Activated naive CD4-positive, alpha-beta T cell treated with anti-CD3 and anti-CD28 coated beads, Interleukin-2, amount 10 ng/mL, durations not matched to agents 7 days and 5 days (primary cell): ENCODE measurements at places on chromosomes 3 and 15.
A peak's percentile ranks its signal among the peaks of the same experiment; 100 is the strongest.

DNA sequence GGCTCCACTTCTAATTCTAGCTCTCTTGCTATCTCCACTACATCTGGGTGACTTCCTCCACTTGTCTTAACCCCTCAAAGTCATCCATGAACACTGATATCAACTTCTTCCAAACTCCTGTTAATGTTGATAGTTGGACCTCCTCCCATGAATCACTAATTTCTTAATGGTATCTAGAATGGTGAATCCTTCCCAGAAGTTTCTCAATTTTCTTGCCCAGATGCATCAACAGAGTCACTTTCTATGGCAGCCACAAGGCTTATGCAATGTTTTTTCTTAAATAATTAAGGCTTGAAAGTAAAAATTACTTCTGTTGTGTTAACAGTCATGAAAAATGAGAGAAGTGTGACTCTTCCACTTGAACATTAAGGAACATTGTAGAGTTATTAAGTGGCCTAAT, 164.3 kb downstream of the PCCB start:
- no peak for DNase-seq

- peak; percentile 56 for DNase-seq
These were observed 167.0 kb upstream of the UBE2E2 start for GRCh38 chr3:23035927-23036640.

DNA sequence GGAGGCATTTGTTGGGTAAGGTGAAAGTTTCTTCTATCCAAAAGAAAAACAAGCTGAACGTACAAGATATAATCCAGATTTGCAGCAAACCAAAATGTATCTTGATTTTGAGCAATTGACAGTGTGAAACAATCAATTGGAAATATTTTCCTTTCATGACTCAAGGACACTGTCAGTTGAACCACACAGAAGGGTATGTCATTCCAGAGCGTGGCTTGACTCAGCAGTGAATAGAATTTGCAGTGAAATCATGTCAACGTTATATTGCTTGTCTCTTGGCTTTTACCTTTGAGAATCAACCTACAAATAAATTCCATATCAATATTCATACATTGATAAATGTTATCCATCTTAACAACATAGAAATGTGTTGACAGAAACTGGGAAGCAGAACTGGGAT, 78.2 kb downstream of the TM2D3 start:
- no peak for DNase-seq

- DNase-seq, result no peak
These were observed 495.5 kb upstream of the CFAP20DC start for GRCh38 chr3:59545374-59545773.

- no peak for DNase-seq
These were observed 313.3 kb downstream of the MECOM start for GRCh38 chr3:169350228-169350627.

GRCh38 chr15:101510212-101511197, 21.0 kb upstream of the PCSK6 start:
- DNase-seq, result no peak

GRCh38 chr15:99917252-99917651, 184.0 kb upstream of the LYSMD4 start:
- no peak for DNase-seq

- no peak for DNase-seq
These were observed 79.8 kb upstream of the ZPLD1 start for GRCh38 chr3:102354818-102355515.

DNA sequence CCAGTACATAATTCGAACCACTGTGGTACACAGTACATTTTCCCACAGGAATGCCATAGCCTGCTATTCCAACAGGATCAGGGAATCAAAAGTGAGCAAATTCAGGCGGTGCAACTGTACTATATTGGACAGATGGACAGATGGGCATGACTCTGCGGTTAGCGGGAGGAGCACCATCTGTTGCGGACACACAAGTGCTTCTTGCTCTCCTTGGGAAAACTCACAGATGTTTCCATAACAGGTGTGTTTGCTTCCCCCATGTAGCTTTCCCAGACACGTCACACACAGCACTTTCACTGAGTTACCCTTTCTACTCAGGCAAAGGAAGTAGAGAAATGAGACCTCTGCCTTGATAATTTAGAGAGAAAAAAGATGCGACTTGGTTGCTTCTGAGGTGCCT, 325.1 kb upstream of the THBS1 start:
- no peak for DNase-seq

DNA sequence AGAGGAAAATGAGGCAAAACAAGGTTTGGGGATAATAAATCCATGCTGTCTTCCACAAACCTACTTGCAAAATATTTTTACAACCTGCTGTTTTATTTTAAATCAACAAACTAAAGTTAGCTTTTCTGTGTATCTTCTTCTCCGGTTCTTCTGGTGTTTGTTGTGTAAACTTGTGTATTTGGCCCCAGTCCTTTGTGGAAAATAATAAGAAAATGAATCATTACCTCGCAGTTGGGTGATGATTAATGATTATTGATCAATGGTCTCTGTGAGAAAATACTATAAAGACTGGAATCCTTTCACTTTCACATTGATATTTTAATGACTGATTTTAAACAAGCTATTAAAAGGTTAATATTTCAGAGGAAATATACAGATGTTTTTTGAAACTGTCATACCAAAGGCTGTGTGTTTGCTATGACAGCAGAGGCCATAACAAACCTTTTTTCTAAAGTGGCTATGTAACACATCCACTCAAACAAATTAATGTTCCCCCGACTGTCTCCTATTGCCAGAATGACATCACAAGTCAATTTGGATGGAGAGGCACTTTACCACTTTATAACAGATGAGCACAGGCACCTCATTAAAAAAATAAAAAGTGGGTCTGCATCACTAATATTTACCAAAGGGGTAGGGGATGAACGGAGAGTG, 152.5 kb downstream of the MEX3B start:
- no peak for DNase-seq

DNA sequence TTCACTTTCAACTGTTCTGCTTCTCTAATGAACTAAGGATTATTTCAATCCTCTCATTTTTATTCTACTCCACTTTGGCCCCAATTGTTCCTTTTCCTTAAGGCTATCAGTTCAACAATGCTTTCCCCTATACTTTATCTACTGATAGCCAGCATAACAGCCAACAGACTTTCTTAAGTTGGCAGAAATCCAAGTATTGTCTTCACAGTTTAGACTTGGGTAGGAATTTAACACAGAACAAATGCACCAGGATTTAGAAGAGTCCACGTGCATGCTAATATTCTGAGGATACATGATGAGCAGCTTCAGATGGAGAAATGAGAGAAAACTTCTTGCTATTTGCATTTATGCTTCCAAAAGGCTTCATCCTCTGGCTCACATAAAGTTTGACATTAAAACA, 54.8 kb downstream of the FBN1 start:
- no peak for DNase-seq

GRCh38 chr3:9301091-9301490, 51.6 kb upstream of the SRGAP3 start:
- DNase-seq, result no peak

DNA sequence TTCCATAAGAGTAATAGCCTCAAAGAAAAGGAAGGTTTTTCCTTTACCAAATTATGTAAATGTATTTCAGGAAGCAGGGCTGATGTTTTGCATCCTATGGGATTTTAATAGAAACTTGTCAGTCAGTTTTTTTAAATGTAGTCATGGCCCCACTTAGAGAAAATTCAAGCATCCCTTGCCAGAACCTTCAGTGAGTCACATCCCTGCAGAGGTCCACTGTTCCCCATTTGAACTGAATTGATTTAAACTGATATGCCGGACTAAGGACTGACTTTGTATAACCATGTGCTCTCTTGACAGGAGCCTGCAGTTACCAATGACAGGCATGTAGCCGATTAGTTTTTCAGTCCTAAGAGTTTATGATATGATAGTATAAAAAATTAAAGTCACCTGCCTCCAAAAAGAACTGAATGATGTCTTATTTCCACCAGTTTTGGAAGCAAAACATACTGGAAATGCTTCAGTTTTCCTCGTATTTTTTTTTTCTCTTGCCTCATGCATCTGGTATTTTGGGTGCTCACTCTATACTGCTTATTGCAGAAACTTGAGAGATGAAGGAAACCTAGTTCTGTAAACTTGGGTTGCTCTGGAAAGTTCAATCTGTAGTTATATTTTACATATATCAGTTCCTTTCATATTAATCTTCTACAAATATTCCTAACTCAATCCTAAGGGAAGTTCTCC, 30.7 kb downstream of the LRTM1 start:
- no peak for DNase-seq

DNA sequence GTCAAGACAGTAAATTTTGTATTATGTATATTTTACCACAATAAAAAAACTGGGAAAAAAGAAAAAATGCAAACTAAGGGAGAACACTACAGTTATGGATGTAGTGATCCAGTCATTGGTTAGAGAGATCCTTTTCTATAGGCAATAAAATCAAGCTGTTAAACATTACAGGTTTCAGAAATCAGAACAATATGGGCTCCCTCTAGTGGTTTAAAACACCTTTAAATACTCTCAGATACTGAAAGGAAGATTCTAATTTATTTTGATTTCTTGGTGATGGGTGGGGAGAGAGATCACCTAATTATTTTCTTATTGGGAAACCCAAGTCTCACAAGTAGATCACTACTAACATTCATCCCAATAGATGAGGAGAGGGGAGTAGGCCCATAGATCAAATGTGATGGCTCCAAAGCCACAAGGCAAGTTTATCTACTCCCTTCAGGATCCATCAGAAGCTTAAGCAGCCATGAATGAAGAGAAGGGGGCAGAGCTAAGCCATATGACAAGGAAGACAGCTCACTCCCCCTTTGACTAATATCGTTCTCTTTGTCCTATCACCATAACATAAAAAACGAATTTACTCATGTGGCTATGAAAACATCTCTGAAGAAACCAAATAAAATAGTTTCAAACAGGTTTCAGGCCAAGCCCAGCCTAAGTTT, 118.6 kb downstream of the ANO10 start:
- DNase-seq, result no peak

DNA sequence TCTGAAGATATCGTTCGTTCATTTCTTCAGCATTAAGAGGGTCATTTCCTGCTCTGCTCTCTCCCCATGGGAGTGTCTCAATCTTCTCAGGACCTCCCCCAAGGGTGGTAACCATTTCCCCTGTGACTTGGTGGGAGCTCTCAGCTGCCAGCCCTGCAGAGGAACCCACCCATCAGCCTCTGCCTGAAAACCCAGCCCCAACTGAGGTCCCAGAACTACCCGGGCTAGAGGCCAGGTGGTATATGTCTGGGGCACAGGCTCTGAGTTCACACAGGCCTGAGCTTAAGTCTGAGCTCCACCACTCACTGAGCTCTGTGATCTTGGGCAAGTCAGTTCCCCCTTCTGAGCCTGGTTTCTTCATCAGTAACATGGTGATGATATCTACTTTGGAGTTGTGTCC, 10.0 kb upstream of the ATP2B2 start:
- DNase-seq, result no peak

DNA sequence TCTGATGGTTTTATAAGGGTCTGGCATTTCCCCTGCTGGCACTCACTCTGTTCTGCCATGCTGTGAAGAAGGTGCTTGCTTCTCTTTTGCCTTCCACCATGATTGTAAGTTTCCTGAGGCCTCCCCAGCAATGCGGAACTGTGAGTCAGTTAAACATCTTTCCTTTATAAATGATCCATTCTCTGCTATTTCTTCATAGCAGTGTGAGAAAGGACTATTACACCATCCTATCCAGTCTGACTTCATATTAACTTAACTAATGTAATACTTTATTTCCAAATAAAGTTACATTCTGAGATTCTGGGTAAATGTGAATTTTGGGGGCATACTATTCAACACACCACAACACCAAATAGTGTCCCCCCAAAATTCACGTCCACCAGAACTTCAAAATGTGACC, 22.2 kb upstream of the MAP3K13 start:
- DNase-seq, result no peak

- DNase-seq, result no peak
These were observed 319.1 kb downstream of the OXSM start for GRCh38 chr3:26108846-26109489.

DNA sequence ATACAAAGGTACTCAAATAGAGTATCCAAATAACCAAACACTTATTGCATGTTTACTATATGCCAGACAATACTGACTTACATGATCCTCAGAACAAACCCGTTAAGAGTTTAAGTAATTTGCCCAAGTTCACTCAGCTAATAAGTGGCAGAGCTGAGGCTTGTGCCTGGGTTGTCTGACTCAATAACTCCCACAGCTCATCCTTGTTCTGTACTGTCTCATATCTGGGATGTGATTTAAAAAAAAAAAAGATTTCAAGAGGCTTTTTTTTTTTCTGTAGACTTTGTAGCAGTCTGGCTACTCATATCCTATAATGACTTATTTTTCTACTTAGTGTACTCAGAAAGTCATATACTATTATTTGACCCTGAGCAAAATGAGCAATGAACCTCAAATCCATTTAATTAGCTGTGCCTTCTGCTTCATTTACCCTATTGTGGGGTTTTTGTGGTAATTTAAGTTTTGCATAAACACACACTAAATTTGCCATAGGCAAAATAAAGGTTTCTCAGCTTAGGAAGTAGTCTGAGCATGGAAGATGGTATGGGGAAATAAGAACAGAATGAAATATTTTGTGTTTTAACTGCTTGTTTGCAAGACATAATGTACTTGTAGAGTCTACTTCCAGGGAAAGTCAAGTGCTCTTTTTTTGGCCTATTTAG, 3.1 kb downstream of the NSUN3 start:
- no peak for DNase-seq

DNA sequence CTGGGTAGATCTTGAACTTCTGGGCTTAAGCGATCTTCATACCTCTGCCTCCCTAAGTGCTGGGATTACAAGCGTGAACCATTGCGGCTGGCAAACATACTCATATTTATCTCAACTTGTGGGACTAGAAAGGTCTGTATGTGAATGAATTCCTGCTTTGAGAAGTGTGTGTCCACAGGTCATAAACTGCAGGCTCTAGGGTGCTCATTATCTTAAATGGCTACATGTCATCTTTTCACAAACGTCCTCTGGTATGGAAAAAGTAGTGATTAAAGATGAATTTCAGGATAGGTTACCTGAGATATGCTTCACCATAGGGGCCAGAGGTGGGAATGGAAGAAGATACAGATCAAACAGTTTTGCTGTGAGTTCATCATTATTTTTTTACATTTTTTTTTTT, 7.8 kb upstream of the HDAC11 start:
- no peak for DNase-seq

DNA sequence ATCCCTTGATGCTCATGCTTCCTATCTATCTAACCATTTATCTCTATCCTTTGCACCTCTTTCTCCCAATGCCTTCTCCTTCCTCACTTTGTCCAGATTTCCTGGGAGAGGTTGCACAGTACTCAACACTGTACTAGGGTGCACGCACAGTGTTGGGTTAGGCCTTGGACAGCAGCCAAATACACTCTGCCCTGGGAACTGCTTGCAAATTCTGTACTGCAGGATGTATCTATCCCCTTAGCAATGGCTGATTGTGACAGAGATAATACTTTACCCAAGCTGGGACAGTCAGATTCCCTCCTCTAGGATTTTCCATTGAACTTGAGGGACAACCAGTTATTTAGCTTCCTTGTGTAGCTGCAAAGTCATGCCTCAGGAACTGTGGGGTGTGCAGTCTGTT, 113.3 kb downstream of the IL20RB start:
- DNase-seq, result no peak
